ENCODE measurements at places on chromosomes 5 and 9. TPM values are rescaled to one million over a fixed set of nuclear protein-coding genes. Genes with fewer than 3 reads are reported as not detected.
A peak's percentile ranks its signal among the peaks of the same experiment; 100 is the strongest.

DNA sequence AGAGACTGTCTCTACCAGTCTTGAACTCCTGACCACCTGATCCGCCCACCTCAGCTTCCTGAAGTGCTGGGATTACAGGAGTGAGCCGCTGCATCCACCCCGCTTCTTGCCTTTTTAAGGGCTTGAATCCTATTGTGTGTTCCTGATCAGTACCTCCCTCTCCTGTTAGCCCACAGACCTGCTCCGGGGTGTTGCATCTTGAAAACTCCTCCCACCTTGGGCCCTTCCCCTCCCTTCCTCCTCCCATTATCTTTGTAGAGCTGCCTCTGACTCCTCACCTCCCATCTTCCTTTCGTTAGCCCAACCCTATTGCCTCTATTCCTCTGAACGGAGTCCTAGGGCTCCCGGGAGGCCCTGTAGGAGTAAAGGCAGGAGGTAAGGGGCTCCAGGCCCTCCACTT lies 48.5 kb upstream of the NEK6 start:
- DNase-seq: no peak

DNA sequence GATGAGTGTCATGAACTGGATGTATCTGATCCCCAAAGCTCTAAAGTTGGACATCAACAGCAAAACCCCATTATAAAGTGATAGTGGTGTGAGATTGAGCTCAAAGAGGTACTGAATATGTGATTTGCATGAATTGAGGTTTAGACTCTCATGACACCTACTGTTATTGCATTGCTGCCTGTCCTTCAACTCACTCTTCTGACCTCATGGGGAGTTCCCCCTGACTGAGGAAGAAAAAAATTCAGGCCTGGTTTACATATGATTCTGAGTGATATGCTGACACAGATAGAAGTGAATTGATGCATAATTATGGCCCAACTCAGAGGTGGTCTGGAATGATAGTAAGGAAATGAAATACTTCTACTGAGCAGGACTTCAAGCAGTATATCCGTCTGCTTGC lies 76.2 kb upstream of the CHD1 start:
- no peak for DNase-seq

DNA sequence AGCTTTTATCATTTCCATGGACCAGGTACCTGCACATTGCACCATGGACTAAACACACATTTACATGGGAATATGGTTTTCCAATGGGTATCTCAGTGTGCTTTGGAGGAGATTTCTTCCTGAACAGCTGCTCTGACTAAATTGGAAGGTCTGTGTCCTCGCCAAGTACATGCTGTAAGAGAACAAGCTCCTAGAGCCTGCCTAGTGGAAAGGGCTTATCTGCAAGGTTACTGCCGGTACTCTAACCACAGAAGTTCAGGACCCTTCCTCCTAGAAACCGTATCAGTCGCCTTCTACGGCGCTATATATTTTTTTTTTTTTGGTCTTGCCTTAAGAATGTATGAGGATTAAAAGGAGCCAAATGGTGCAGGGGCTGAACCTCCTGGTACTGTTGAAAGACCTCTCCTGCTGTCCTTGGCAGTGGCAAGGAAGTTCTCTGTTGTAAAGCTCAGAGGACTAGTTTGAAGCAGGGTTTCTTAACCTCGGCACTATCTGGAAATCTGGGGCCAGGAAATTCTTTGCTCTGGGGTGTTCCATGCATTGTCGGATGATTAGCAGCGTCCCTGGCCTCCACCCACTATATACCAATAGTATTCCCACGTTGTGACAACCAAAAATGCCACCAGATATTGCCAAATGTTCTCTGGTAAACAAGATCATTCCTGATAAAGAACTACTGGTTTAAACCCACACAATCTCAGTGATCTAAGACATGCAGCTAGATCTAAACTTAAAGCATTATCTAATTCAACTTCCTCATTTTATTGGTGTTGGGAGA lies 107.4 kb downstream of the FBXO38 start:
- no peak for DNase-seq

DNA sequence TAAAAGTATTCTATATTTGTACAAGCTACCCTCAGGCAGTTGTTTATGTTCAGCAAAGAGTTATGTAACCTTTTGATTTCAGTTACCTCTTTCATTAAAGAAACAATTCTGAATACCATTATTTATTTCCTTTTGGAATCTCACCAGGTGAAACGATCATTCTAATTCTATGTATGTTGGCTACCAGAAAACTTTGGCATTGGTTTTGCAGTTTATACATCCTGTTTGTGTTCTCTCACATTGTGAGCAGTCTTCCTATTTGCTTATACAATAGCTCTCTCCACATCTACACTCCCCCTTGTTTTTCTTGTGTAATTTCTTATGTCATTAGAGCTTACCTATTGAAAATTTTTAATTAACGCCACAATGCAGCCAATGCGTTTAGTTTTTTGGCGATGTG lies 276.0 kb upstream of the MPDZ start:
- no peak for DNase-seq

DNA sequence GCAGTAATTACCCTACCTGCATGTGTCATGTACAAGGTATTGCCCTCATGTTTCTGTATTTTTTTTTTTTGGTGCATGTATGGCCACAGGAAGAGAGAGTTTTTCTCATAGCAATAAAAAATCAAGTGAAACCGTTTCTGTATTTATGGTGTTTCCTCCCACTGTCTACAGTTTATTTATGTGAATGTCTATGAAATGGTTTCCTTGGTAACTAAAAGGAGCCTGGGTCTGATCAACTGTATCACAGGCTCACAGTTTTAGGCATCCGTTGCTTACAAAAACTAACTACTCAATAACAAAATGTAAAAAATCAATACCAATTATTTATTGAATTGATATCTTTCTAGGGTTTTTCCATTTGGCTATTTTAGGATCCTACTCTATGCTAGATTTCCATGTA lies 464.4 kb downstream of the TAF11L14 start:
- no peak for DNase-seq

The GARNL3 gene
- 19.5 TPM for total RNA-seq

The UBE2QL1 gene
- not detected for total RNA-seq

GRCh38 chr5:105639068-105639467 lies 2031.7 kb downstream of the EFNA5 start:
- DNase-seq: no peak

GRCh38 chr9:2269778-2270177 lies 254.6 kb downstream of the SMARCA2 start:
- no peak for DNase-seq

GRCh38 chr5:134545070-134545868 lies 19.8 kb downstream of the JADE2 start:
- DNase-seq: peak; percentile 49

- DNase-seq: no peak
Observed at GRCh38 chr9:3793971-3794383, 268.2 kb upstream of the RFX3 start.

- no peak for DNase-seq
Observed at GRCh38 chr5:61386045-61386800, 54.2 kb downstream of the ZSWIM6 start.

The RABEPK gene
- total RNA-seq: not detected

The OTP gene
- total RNA-seq: not detected

DNA sequence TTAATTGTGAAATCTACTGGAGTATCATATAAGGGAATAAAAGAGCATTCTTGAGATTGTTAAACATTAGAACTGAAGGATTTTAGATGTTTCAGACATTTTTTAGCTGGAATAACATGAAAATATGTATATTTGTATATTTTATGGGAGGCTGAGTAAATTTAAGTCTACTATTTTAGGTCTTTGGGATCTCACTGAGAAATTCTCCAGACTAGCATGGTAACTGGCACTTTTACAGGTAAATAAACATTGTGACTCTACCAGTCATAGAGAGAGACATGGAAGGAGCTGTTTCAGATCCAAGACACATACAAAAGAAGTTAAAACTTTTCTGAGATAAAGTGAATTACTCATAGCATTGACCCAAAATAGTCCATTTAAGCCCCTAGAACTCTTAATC lies 59.4 kb downstream of the NDUFAF2 start:
- DNase-seq: no peak

The INSL4 gene
- total RNA-seq: not detected

DNA sequence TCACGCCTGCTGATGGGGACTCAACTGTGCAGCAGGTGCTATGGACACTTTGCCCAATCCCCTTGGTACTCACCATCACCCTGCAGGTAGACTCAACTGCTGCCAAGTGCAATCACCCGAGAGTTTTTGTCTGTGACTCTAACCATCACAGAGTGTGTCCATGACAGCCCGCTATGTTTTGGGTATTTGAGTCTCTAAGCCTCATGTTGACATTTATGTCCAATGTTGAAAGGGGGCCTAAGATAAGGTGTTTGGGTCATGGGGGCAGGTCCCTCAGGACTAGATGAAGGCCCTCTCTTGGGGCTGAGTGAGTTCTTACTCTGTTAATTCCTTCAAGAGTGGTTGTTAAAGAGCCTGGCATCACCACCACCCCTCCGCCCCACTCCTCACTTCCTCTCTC lies 44.1 kb upstream of the GABRP start:
- no peak for DNase-seq

DNA sequence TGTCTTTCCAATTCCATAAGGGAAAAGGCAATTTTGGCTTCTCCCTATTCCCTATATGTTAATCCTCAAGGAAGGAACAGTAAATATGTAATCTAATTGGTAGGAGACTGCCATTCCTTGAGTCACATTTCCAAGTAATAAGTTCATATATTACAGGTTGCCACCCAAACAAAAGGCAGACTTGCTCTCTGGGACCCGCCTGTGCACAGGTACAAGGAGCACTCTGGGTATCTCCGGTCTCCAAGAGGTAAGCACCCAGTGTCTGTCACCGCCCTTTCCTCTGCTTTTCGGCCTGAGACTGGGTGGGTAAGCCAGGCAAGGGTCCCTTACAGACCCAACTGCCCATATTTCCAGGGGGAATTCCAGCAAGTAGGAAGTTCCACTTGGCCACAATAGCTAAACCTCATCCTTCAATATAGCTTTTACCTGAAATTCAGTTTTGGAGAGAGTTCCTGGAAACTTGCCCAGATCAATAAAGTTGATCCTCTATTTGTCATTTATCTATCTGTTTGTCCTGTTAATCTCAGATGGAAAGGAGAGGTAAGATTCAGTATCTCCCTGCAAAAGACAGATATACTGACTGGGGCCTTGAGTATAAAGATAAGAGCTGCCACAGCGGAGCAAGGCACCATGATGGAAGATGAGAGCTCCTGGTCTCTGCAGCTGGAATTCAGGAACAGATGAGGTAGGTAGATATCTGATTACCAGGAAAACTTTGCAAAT lies 81.8 kb downstream of the SUSD1 start:
- DNase-seq: no peak

The SIT1 gene
- total RNA-seq: 1.2 TPM

GRCh38 chr9:21559402-21560280 lies 77.5 kb upstream of the IFNE start:
- peak; percentile 23 for DNase-seq

GRCh38 chr5:32217886-32218396 lies 43.8 kb upstream of the GOLPH3 start:
- peak; percentile 45 for DNase-seq

DNA sequence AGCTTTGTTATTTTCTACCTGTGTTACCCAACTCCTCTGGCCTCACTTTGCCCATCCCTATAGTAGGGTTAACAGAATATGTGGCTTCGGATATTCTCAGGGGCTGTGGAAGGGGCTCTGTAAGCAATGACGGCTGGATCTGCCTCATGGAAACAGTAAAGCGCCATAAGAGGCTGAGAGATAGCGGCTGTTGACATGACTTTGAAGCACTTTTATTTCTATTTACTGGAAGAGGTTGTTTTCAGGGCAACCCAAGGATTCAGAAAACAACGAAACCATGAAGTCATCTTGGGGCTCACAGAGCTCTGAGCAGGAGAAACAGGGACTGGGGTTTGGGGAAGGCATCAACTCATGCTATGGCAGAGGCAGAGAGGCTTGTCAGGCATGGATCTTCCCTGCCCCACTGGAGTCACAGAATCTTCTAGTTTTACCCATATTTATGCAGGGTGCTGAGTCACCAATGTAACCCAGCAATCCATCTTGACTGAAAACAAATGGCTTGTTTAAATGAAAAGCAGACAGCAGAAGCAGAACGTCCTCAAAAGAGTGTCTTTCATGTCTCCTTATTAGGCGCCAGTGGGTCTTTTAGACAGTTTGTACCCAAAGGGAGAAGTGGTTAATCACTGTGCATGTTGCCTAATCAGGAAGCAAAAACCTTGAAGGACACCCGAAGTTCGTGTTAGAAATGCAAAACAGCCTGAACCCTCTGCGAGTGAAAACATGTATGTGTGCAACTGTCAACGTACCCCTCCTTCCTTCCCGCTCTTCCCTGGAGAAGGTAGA lies 113.0 kb downstream of the COL23A1 start:
- no peak for DNase-seq

GRCh38 chr5:139662617-139663016 lies 14.5 kb downstream of the CXXC5 start:
- DNase-seq: no peak

The SLC25A2 gene
- not detected for total RNA-seq

DNA sequence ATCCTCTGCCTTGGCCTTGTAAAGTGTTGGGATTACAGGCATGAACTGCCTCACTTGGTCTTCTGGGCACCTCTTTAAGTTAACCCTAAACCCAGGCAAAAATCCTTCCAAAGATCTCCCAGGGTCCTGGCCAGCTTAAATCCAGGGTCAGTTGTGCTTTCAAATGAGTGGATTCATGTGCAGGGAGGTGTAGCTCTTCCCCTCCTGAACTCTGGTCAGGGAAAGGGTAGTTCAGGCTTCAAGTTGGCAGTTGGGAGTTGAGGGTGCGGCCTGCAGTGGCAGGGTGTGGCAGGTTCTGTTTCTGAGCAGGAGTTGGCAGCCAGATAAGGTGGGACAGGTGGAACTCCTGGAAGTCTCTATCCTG lies 3.6 kb downstream of the HNRNPAB start:
- peak; percentile 83 for DNase-seq

GRCh38 chr5:82882316-82882715 lies 194.9 kb downstream of the TMEM167A start:
- no peak for DNase-seq

DNA sequence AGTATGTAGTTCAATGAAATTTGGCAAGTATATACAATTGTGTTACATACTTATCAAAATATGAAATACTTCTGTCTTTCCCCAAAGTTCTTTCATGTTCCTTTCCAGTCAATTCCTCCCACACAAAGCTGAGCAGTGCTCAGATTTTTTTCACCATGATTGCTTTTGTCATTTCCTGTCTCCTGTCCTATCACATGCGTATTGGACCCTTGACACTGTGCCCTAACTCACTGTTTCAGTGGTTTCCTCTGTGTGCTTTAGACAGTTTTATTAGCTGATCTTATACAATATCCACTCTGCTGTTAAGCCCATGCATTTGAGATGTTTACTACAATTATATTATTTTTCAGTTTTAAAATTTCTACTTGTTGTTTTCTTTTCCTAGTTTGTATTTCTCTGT lies 463.6 kb upstream of the MEF2C start:
- DNase-seq: no peak
